ENCODE measurements at places on chromosomes 16 and 17.

DNA sequence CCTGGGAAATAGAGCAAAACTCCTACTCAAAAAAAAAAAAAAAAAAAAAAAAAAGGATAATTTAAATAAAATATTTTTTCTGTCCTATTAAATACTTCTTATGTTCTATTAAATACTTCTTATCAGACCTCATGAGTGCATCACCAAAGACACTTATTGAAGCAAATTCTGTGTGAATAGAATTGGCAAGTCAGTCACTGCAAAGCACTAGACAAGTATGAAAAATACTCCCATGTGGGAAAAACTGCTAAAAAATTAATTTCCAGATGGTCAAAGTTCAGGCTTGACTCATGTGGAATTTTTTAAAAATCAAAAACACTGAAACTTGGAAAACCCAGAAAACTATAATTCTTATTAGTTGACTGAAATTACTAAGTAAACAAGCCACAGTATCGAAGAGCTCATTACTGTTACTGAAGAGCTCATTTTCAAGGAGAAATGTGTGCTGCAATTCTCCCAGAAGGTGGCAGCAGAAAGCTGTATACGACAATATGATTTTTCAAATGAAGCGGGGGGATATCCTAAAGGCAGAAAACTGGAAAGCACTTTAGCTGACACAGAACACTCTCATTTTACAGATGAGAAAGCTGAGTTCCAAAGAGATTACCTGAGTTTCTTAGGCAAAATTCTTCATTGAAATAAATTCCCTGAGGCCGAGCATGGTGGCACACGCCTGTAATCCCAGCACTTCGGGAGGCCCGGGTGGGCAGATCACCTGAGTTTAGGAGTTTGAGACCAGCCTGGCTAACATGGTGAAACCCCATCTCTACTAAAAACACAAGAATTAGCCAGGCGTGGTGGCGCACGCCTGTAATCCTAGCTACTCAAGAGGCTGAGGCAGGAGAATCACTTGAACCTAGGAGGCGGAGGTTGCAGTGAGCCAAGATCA lies 15.9 kb upstream of the FBXO47 start:
- peak; percentile 87 for DNase-seq

DNA sequence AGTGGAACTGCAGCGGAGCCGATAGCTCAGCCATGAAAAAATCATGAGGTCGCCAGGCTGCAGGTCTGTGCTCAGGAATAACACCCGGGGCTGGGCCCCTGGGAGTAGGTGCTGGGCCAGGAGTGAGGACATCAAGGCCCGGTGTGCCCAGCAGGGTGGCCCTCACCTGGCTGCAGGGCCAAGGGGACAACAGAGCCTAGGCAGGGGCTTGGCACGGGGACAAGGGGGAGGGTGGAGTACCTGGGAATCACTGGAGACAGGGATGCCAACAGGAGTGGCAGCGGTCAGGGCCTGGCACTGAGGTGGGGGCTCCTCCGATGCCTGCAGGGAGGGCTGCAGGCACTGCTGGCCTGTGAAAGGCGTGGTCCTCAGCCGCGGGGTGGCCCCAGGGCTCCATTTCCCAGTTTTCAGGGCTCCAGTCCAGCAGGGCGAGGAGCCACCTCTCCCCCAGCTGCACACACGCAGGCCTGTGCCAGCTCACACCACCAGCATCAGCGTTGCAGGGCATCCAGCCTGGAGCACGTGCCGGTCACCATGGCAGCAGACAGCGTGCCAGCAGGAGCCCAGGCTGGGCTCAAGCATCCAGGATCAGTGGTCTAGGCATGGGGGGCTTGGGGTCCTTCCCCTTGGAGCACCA lies 4.7 kb upstream of the FSCN2 start:
- DNase-seq = no peak

DNA sequence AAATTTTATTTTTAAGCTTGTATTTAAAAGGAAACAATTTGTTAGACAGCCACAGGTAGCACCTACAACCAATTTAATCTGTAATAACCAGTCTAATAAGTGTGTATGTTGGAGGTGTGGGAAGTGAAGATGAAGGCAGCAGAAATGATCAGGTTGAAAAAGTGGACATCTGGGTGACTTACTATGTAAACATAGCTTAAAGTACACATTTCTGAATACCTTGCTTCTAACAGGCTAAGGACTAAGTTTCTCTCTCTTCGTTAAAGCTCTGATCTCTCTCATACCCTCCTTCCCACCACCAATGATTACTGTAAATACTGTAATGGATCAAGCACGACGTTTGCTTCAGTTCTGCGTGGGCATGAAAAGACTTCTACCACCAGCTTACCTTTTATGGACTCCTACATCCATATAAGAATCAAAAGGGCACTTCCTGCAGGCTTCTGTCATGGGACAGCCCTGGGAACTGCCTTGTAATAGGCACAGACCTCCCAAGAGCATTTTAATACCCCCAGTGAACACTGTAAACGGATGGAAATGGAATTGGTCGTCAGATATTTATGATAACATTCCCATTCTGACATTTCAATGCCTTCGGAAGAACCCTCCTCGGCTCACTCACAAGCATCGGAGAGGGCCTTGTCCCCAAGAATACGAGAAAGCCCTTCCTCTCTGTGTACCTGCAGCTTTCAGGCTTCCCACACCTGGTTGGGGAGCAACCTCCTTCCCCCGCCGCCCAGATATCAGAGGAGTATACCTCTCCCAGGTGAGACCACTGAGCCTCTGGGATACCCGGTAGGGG lies 700 bp downstream of the CCDC43 start:
- no peak for DNase-seq

GRCh38 chr17:21742326-21742725 lies 50.0 kb downstream of the KCNJ18 start:
- no peak for DNase-seq

DNA sequence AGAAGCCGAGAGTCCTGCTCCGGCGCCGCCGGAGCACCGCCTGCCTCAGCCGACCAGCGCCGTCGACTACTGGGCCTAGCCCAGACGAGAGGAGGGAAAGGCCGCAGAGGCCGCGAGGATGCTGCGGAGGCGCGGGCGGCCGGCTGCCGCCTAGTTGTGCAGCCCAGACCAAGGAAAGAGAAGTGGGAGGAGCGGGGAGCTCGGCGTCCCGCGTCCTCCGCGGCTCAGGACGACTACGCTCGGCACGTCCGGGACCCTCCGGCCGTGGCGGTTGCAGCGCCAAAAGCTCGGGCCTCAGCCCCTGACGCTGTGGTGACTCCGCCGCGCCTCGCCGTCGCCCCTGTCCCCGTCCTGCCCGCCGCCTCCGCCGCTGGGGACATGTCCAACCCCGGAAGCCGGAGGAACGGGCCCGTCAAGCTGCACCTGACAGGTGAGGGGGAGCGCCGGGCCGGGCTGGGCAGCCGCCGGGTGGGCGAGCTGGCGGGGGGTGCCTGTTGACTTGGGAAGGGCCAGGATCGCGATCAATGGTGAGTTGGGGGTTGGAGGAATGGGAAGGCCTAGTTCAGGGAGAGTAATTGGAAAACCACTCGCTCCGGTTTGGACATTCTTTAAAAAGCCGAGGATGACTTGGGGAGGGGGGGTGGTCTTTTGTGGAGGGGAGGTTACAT lies 37.7 kb downstream of the RNF135 start:
- DNase-seq = peak; percentile 45

GRCh38 chr17:55784666-55785065 lies 33.8 kb downstream of the PCTP start:
- no peak for DNase-seq

DNA sequence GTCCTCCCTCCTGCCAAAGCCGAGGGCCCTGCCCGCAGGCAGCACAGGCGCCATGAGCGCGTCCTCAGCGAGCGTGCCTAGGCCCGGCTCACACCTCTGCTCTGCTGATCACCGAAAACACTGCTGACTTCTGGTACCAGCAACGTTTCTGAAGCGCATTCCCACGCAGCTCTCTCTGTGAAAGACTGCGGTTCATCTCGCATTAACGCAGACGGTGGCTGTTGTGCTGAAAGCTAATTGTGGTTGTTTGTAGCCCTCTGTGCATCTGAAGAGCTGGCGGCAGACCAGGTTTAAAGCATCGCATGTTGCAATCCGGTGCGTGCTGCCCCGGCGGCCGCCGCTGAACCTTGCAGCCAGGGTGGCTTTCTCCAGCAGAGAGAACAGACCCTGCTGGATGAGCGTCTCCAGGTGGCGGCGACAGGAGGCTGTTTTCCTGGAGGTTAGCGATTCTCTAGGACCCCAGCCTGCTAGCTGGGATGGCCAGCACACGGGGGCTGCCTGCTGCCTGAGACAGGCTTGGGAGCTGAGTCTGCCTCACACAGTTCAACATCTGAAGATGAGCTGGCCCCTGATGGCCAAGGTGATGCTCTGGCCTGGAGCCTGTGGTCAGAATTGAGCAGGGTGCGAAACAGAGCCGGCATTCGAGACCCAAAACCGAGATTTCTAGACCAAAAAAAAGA lies 49.8 kb upstream of the CHMP6 start:
- DNase-seq = no peak

GRCh38 chr16:16062023-16062937 lies 112.9 kb downstream of the ABCC1 start:
- DNase-seq = no peak

- peak; percentile 4 for DNase-seq
These were observed 20.3 kb downstream of the ALOX15B start for GRCh38 chr17:8059131-8059530.

- no peak for DNase-seq
These were observed 29.2 kb downstream of the DDX19A start for GRCh38 chr16:70375636-70376611.

- no peak for DNase-seq
These were observed 13.0 kb downstream of the PCTP start for GRCh38 chr17:55763856-55764255.
